Fibroblast of the conjunctiva (primary cell): ENCODE measurements at places on chromosomes 13 and 19.

DNA sequence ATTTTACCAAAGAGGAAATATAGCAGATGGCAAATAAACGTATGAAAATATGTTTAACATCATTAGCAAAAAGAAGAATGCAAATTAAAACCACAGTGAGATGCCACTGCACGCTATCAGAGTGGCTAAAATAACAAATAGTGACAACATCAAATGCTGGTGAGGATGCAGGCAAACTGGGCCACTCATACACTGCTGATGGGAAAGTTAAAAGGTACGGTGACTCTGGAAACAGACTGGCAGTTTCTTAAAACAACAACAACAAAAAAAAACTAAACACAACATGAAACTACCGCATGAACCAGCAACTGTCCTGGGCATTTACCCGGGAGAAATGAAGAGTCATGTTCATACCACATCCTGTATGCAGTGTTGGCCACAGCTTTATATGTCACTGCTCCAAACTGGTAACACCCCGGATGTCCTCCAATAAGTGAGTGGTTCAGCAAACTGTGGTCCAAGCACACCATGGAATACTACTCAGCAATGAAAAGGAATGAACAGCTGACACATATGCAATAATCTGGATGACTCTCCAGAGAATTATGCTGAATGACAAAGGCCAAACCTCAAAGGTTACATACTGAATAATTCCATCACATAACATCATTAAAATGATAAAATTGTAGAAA lies 22.3 kb downstream of the EPS15L1 start:
- DNase-seq = no peak

- DNase-seq = no peak
Measured at GRCh38 chr19:19110410-19111135, 27.7 kb downstream of the TMEM161A start.

DNA sequence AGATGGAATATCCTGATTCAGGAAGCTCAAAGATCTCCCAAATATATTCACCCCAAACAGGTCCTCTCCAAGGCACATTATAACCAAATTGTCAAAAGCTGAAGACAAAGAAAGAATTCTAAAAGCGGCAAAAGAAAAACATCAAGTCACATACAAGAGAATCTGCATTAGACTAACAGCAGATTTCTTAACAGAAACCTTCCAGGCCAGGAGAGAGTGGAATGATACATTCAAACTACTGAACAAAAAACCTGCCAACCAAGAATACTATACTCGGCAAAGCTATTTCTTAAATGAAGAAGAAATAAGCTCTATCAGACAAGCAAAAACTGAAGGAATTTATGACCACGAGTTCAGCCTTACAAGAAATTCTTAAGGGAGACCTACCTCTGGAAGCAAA lies 120.6 kb upstream of the WASF3 start:
- no peak for DNase-seq

DNA sequence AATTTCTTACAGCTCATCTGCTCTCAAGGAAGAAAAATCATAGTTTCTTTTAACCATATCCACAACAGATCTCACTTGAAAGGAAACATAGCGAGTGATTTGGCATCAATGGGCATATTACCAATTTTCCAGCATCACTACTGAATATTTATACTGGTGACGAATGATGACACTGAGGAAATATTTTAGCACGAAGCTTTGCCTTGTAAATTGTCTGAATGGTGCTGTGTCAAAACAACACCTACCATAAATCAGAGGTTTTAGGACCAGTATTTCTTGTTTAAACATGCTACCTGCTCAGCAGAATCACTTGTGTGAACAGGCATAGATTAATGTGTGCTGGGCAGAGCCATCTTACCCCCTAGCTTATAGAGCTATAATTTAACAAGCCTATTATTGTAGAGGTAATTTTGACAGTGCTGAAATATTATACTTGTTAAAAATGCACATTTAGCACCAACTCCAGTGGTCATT lies 146.8 kb downstream of the ABCC4 start:
- no peak for DNase-seq

- no peak for DNase-seq
Measured at GRCh38 chr13:33776239-33776881, 41.6 kb upstream of the RFC3 start.

GRCh38 chr13:40170982-40171381 lies 495.5 kb downstream of the FOXO1 start:
- DNase-seq = no peak

DNA sequence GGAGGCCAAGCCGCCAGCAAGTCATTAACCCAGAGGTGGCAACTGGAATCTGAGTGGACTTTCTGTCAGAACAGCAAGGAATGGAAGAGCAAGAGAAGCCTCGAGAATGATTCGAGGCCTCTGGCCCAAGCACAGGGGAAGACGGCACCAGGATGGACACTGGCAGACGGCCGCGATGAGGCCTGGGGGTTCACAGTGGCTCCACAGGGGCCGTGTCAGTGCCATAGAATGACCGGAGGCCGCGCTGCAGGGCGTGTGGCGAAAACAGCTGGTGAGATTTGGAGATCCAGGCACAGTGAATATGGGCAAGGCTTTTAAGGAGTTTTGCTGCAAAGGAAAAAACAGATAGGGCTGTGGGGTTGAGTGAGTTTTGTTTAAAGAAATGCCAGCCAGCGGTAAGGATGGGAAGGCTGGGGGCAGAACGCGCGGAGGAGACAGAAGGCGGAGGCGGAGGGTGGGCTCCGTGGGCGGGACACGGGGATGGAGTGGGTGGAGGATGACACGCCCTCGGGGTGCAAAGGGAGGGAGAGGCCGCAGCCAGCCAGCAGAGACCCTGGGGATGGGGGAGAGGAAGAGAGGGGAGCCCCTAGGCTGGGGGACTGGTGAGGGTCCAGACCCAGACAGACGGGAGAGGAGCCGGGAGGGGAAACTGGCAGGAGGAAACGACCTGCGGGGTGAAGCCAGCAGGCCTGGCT lies 130.5 kb downstream of the RNF17 start:
- no peak for DNase-seq

DNA sequence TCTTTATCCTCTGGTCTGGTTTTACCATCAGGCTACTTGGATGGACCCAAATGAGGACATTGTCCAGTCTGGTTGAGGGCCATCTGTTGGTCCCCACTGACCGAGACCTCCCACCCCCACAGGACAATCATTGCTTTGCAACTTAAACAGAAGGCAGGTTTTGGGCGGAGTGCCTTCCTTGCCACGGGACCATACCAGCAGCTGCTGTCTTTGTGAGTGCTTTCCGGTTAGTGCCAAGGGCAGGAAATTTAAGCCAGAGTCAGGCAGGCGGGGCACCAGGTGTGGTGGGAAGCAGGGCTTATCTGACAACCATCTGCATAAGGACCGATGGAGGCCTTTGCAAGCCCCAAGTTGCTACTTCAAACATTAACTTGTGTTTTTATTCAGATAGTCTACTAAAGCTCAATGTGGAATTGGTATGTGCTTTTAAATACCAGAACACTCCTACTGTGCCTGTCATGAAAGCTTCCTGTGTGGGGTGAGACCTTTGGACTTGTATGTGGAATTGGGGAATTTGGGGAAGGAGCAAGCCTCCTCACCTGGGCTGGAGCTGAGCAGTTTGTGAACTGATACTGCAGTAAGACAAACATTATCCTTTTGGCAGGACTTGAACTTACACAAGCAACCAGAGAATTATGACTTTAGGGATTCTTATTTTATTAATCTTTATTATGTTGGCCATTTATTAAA lies 39.3 kb upstream of the UBE2L5 start:
- DNase-seq = no peak

GRCh38 chr19:43699506-43700394 lies 16.1 kb upstream of the IRGC start:
- no peak for DNase-seq

- no peak for DNase-seq
Measured at GRCh38 chr13:113968463-113969310, 5.2 kb downstream of the C13orf46 start.

DNA sequence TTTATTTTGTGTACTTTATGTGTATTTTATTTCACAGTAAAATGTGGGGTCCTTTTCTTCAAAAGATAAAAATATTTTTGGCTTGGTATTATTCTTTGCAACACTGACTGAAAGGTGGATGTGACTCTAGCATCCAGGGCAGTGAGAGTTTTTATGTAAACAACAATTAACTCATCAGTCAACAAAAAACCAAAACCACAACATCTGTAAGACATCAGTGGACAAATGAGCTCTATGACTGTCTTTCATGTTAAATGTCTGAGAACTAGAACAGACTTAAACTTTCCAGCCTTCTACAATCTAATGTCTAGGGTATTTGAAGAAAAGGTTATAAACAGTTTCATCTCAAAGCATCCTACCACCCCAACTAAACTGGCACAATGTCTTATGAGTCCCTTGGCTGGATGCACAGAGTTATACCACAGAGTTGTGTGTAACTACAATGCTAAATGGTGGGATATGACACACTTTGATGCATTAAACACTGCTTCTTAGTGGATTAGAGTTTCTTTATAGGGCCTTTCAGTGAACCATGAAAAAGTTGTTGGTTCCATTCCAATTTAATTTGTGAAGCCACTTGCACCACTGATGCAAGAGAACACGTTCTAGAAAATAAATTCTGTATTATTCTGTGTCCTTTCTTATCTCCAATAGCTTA lies 544.2 kb upstream of the KLF12 start:
- DNase-seq = no peak

GRCh38 chr13:24203273-24203672 lies 42.8 kb downstream of the SPATA13 start:
- DNase-seq = no peak

GRCh38 chr19:29448046-29448445 lies 77.7 kb upstream of the VSTM2B start:
- no peak for DNase-seq

DNA sequence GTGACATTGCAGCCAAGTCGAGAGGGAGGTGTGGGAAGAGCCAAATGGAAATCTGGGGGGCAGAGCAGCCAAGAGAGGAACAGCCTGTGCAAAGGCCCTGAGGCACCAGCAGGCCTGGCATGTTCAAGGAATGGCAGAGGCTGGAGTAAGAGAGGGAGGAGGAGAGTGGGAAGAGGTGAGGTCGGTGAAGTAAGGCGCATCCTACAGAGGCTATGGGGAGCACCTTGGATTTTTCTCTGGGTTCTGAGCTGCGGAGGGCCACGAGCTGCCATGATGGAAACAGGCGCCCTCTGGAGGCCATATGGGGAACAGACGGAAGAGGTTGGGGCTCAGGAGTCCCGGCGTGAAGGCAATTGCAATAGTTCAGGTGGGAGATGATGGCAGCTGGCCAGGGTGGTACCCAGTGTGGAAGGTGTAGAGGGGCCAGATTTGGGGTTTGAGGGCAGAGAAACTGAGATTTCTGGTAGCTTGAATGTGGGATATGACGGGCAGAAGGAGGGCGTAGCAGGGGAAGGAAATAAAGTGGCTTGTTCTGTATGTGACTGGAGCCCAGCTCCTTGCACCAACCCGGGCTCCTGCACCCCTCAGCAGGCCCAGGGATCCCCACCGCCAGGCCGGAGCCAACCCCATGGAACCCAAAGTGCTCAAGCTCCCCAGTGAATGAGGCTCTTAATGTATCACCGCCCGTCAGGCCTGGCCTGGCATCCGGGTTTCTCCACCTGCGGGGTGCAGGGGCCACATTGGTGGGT lies 20.5 kb upstream of the STRN4 start:
- no peak for DNase-seq

DNA sequence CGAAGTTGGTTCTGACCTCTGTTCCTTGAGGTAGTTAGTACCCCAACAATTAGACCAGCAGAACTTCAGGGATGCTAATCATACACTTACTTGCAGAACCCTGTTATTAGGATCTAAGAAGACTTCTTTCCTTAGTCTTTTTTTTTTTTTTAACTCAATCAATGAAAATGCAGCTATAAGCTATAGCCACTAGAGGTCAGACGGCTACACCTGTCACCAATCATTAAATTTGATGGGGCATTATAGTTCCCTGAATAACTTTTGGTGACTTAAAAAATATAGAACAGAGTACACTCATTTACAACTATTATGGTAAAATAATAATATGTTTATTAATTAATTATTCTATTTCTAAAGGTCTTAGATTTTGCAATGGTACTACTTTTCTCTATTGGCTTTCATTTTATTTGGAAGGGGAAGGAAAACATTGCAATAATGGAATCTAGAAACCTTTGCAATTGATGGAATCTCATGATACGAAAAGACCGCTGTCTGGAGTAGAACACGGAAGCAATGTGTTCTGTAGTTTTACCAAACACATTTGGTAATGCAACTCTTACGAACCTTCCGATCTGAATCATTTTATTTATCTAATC lies 483.2 kb downstream of the DIAPH3 start:
- peak; percentile 14 for DNase-seq

DNA sequence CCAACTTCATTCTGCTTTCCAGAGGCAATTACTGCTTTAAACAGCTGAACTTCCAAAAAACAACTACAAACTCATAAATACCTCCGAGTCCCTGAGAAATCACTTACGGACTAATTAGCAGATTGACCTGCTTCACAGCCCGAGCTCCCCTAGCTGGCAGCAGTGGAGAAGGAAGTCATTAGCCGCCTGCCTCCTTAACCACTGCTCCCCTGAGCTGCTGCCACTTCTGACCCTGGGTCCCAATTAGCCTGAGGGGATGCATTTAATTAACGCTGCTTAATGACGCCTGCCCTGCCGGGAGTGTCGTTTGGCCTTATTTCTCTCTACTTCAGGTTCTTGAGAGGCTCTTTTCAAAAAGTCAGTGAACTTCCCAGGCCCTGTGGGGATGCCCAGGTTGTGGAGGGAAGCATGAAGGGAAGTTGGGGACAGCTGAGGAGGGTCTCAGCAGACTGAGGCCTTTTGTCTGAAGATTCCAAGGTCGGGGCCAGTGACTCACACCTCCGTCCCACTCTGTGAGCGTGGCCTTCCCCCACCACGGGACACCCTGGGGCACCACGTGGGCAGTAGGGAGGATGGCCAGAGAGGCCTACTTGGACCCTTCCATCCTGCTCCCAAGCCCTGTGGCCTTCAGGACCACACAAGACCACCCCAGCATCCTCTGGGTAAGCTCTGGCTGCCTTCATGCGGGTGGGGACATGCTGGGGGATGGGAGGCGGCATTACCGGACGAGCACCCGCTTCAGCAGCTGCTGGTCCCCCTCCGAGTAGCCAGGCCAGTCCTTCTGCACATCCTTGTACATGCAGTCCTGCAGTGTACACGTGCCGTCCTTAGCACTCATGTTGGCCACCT lies 19.8 kb upstream of the ISYNA1 start:
- DNase-seq = no peak

DNA sequence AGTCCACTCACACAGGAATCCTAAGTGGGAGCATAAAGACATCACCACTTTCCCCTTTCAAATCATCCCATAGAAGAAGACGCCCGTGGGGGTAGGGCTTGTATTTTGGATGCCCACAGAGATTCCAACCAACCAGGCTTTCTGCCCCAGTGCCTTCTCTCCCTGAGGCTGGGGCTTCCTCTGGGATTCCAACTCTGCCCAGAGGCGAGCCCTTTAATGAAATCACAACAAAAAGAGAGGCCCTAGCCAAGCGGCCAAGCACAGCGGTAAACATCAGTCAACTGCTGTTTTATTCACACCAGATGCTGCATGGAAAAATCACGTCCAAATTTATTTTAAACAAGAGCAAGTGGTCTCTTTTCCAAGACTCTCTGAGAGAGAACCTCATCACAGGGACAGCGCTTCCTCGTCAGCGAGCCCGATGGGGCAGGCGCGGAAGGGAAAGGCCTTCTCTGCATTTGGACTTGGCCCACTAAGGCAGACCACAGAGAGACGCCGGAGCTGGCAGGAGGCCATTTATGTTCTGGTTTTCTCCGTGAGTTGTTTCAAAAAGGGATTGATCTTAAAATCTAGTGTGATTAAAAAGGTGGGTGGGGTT lies 31.5 kb downstream of the ADPRHL1 start:
- DNase-seq = peak; percentile 70
